ENCODE measurements at places on chromosomes 7 and 10.
A peak's percentile ranks its signal among the peaks of the same experiment; 100 is the strongest.

- no peak for DNase-seq
Observed at GRCh38 chr7:4805110-4805983, 29.9 kb downstream of the AP5Z1 start.

GRCh38 chr7:131844369-131844768 lies 287.9 kb upstream of the PODXL start:
- DNase-seq: no peak

- DNase-seq: no peak
Observed at GRCh38 chr10:123141791-123142700, 5.9 kb upstream of the HMX2 start.

GRCh38 chr7:144391823-144392255 lies 11.7 kb downstream of the NOBOX start:
- peak; percentile 46 for DNase-seq

DNA sequence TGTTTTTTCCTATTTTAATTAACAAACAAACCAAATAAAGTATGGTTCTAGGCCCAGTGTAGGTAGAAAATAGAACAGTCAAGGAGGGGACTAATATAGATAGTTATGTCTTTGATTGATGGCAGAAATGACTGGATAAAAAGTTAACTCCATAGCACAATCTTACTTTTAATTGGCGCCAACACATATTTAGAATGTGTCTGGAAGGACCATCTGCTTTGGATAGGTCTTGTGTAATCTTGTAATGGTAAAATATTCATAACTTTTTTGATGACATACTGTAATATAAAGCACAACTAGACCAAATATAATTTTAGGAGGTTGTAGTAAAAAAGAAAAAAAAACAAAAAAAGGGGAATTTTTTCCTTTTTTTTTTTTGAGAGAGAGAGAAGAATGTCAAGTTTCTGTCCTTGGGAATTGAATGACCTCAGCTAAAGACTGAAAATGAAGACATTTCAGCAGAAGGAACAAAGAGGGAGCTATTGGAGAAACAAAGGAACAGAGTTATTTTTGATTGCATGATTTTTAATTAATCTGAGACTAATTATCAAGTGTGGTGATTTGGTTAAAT lies 193.7 kb downstream of the CDK14 start:
- DNase-seq: no peak

DNA sequence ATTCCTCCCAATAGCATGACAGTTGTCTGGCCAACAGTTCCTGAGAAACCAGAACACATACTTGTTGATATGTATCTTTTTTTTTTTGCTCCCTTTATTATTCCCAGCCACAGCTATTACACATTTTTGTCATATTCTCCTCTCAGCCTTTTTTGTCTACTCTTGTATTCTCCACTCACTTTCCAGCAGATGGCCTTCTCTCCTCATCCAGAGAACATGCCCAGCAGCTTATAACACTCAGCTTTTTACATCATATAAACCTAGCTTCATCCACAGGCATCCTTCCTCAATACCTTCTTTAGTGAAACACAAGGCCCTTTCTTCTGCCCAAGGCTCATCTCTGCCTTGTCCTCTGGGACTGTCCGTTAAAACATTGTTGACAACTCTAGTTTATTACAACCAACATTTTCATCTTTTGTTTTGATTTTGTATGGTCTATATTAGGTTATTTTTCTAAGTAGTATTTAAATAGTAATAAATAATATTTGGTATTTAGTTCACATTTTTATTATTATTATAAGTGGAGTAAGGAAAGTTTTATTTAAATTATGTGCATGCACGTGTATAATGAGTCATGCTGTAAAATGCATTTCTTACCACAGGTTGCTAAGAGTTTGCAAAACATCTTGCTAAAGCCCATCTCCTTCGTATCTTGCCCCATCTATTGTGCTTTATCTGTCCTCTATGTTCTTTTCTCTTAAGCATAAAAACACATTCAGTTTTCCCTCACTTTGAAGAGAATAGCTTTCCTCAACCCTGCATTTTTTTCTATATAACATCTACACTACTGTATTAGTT lies 101.5 kb downstream of the ORC5 start:
- peak; percentile 4 for DNase-seq

GRCh38 chr10:123561141-123561440 lies 105.1 kb upstream of the GPR26 start:
- DNase-seq: no peak
